ENCODE measurements at places on chromosomes 12 and 14.
A peak's percentile ranks its signal among the peaks of the same experiment; 100 is the strongest.

DNA sequence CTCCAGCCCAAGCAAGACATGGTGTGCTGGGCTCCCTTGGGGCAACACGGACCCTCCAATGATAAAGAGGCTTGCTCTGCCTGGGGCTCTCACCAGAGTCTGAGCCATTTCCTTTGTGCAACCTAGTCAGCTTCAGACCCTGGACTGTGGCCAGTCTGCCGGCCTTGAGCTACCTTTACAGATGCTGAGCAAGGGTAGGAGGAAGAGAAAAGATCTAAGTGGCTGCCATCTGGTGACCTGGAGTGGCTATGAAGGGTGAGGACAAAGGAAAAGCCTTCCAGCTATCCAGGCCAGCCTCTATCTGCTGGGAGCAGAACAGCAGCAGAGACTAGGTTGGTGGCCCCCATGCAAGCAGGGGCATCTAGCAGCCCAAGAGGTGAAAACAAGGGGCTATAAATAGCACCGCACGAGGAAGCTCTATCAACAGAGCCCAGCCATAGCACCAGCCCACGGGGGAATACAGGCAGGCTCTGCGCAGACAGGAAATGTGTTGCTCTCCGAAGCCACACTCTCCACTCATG lies 230.1 kb downstream of the FOXN3 start:
- no peak for DNase-seq

GRCh38 chr12:40336573-40337199 lies 111.9 kb downstream of the LRRK2 start:
- DNase-seq: no peak

- no peak for DNase-seq
Observed at GRCh38 chr12:505221-505620, 45.5 kb downstream of the B4GALNT3 start.

DNA sequence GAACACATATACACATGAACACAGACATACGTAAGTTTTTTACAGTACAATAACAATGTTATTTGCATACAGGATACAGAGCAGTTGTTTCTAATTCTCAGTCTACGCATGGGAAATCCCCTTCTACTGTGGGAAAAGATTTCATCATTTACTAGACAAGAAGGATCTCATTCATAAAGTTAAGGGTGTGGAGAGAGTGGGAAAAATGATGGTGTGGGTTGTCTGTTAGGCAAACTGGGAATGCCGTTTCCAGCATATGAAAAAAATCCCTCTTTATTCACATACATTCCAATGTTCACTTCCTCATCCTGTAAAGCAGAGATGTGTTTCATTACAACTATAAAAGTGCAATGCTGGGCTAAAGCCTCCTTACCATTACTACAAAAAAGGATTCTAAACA lies 120.9 kb downstream of the SINHCAF start:
- DNase-seq: no peak

DNA sequence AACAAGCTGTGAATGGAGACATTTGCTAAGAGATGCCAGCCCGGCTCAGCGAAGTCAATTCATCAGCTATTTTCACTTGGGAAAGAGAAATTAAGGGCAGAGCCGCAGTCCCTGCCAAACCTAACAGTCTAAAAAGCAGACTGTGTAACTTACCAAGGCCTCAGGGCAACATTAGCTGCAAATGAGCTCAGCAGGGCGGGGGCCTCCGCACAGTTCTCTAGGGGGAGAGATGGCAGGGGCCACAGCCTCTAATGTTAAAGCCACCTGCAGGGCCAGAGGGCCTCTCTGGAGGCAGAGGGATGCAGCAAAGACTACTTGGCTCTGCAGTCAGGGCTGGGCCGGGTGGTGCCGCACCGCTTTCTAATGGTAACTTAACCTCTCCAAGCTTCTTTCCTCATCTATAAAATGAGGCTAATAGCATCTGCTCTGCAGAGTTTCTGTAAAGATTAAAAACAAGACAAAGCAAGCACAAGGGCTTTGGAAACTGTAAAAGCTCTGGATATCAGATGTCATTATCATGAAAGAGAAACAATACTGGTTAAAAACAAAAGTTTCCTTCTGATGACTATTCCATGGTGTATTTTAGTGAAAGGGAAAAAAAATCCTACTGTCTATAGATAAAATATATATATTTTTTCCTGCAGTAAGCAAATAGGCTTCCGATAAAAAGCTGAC lies 13.4 kb upstream of the GPRC5A start:
- DNase-seq: no peak

GRCh38 chr14:62501021-62501750 lies 544.1 kb downstream of the KCNH5 start:
- DNase-seq: no peak

- DNase-seq: no peak
Observed at GRCh38 chr14:22561661-22562579, 27.1 kb downstream of the DAD1 start.

GRCh38 chr12:16730772-16731171 lies 124.8 kb upstream of the LMO3 start:
- DNase-seq: no peak

DNA sequence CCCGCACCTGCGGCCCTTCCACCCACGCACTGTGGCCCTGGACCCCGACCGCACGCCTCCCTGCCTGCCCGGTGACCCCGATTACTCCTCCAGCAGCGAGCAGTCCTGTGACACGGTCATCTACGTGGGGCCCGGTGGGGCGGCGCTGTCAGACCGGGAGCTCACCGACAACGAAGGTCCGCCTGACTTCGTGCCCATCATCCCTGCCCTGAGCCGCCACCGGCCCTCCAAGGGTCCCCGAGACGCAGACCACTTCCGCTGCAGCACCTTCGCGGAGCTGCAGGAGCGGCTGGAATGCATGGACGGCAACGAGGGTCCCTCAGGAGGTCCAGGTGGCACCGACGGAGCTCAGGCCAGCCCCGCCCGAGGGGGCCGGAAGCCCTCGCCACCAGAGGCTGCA lies 36.7 kb downstream of the KIF26A start:
- no peak for DNase-seq

- DNase-seq: no peak
Observed at GRCh38 chr12:96093543-96094196, 58.3 kb upstream of the LTA4H start.

- DNase-seq: no peak
Observed at GRCh38 chr14:52267501-52268278, at the start of gene PTGDR. PTGDR (plus strand) TSS chr14:52267698; CDS start chr14:52267815, 117 bp downstream.

- DNase-seq: peak; percentile 95
Observed at GRCh38 chr12:116533343-116534251, 25.6 kb upstream of the MAP1LC3B2 start.

GRCh38 chr12:31868965-31869364 lies 90.2 kb upstream of the RESF1 start:
- no peak for DNase-seq

DNA sequence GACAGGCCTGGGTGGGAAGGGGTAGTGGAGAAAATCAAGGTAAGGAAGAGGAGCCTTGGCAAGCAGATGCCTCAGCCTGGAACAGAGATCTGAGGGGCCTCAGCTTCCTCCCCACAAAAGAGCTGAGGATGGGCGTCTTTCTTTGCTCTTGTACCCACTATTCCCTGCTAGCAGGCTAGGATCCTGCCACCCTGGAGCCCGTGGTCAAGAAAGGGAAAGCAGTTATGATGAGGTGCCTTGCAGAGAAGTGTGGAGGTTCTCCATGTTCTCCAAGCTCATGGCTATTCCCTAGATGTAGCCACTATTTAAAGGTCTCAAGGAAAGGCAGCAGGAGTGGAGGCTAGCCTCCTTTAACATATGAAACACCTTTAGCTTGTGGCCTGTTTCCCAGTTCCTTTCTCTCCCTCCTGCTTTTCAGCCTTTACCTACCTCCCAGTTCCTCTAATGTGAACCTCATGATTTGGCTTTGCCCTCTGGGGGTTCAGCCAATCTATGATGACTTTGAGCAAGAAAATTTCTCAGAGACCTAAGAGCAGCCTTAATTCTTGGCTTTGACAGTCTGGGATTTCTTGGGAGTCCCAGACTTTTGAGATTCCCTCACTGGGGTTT lies 1.1 kb downstream of the IKZF4 start:
- no peak for DNase-seq

GRCh38 chr12:79920421-79921238 lies 14.3 kb downstream of the PPP1R12A start:
- DNase-seq: no peak

- no peak for DNase-seq
Observed at GRCh38 chr12:88725592-88726143, 145.4 kb upstream of the KITLG start.

DNA sequence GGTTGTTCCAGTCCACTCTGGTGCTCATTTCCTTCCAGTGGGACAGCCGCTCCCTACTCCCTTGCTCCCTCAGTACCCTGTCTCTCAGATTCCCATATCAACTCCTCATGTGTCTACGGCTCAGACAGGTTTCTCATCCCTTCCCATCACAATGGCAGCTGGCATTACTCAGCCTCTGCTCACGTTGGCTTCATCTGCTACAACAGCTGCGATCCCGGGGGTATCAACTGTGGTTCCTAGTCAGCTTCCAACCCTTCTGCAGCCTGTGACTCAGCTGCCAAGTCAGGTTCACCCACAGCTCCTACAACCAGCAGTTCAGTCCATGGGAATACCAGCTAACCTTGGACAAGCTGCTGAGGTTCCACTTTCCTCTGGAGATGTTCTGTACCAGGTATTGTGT lies 69.9 kb downstream of the RAD52 start:
- DNase-seq: no peak

DNA sequence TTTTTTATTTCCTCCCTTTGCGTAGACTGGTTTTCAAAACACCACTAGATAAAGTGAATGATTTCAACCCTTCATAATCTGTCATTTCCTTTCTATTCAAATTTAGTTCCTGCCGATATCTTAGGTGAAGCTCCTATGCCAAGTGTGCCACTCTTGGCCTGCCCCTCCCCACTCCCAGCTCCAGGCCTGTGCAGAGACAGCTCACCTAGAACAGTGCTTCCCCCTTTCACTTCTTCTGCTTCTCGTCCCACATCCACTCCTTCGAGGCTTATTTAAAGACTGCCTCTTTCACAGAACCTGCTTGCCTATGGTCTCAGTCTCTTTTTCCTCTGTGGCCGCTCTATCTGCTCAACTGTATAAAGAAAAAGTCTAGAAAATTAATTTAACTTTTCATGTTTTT lies 473.8 kb downstream of the RAD51B start:
- DNase-seq: no peak

- DNase-seq: no peak
Observed at GRCh38 chr12:122138181-122138580, 35.8 kb downstream of the IL31 start.

- no peak for DNase-seq
Observed at GRCh38 chr12:124071075-124071443, 98.0 kb downstream of the ZNF664 start.

DNA sequence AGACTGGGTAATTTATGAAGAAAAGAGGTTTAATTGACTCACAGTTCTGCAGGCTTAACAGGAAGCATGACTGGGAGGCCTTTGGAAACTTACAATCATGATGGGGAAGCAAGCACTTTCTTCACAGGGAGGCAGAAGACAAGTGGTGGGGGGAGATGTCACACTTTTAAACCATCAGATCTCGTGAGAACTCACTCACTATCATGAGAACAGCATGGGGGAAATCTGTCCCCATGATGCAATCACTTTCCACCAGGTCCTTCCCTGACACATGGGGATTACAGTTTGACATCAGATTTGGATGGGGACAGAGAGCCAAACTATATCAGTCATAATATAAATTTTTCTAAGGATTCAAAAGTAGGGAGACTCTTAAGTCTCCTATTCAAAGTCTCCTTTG lies 46.0 kb downstream of the SPIC start:
- DNase-seq: no peak

DNA sequence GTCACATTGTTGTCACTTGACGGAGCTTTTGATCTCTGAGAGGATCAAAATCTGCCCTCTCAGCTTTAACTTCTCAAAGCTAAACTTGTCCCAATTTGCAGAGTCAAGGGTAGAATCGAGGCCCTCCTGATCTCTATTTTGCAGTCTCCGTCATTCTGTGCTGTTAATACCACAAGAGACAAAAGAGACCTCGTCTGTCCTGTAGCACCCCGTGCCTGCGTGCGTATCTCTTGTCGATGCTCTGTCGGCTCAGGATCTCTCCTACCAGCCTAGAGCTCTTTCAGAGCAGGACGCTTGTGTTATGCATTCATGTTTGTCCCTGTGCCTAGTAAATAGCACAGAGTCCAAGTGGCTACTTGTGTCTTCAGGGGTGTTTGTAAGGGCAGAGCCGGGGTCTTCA lies 5.1 kb downstream of the EVL start:
- DNase-seq: no peak

- DNase-seq: no peak
Observed at GRCh38 chr12:114269153-114269552, 136.8 kb downstream of the TBX5 start.

DNA sequence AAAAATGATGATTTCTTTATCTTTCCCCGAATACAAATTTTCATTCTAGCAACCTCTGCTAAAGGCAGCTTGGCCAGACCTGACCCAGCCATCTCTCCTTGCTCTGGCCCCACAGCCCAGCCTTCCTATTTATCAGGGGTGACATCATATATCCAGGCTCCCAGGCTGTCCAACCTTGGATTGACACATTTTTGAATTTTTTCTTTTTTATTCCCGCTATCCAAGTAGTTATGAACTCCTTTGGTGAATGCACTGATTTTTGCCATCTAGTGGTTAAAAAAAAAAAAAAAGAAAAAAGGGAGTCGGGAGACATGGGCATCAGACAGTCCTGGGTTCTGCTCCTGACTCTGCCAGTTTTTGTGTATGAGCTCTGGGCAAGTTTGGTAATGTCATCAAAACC lies 120.5 kb downstream of the PTPN11 start:
- DNase-seq: no peak

GRCh38 chr12:108685469-108686260 lies 45.7 kb downstream of the CORO1C start:
- DNase-seq: no peak

Data from D721Med (cell line).